Right hindlimb (tissue), 1 donor: ENCODE measurements at places on chromosomes 3 and 15.

DNA sequence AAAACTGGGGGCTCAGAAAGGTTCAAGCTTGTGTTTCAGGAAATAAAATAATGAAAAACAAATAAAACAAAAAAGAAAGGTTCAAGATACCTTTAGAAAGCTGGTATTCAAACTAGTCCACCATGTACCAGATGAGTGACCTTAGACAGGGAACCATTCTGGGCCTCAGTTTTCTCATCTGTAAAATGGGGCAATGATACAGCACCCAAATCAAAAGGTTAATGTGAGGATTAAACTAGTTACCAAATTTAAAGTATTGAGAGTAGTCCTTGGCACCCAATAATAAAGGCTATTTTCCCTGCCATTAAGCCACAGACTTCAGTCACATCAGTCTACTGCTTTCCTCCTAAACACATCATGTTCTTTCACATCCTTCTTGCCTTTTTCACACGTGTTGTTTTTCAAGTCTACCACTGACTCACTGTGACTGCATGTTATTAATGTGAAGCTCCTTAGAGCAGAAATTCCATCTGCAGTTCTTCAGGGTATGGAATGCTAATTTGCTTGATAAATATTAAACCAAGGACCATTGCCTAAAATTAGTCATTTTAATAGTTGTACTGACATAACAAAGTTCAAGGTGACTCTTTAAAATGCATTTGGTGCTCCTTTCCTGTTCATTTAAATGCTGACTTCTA is 19.9 kb downstream of the TAMM41 start:
- no peak for DNase-seq

GRCh38 chr15:57421110-57421509 is 44.8 kb downstream of the CGNL1 start:
- DNase-seq, result no peak

- DNase-seq, result no peak
Observed at GRCh38 chr3:151204530-151205402, 1.8 kb upstream of the GPR171 start.

GRCh38 chr3:31404871-31405270 is 127.9 kb upstream of the STT3B start:
- no peak for DNase-seq

- DNase-seq, result no peak
Observed at GRCh38 chr3:130468311-130468710, 48.7 kb upstream of the COL6A6 start.

DNA sequence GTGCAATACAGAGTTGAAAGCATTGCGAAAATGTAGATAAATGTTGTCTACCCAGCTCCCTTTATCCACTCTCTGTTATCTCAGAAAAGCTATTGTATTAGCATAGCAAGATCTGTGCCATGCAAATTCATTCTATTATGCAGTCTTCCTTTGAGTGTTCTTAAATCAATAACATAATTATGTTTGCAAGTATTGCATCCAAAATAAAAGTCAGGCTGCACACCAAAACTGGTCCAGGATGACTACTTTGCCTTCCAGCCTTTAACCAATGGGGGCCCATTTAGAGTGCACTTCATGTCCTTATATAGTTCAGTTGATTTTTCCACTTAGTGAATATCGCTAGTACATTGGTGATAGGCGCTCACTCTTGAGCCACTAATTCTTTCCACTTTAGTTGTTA is 107.4 kb upstream of the MLF1 start:
- DNase-seq, result no peak

- no peak for DNase-seq
Observed at GRCh38 chr3:107637416-107638183, 114.8 kb downstream of the BBX start.

DNA sequence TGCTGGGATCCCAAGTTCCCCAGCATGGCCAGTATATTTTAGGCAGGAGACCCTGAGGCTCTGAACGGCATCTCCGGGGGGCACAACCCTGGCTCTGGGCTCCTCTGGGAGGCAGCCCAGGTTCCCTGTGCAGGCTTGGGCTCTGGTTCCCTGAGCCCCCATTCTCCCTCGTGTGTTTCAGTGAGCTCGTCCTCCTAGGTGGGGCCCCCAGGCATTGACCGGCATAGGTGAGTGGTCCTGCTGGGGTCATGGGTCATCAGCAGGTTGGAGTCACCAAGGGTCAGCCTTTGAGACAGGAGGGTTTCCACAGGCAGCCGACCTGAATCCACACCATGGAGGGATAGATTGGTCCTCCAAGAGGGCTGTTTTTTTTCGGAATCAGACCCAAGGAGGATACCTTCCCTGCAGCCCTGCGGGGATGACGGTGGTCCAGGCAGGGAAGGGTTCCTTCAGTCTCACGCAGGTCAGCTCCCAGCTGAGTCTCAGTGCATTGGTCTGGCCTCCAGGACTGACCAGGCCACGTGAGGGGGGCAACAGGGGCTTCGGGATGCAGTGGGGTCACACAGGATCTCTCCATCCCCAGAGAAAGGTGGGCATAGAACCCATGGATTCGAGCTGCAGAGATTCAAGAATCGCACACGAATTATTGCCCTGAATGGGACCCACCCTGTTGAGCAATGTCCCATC is 226.0 kb downstream of the SNRPN start:
- peak; percentile 7 for DNase-seq

- DNase-seq, result no peak
Observed at GRCh38 chr3:9420850-9421549, 23.6 kb downstream of the SETD5 start.

DNA sequence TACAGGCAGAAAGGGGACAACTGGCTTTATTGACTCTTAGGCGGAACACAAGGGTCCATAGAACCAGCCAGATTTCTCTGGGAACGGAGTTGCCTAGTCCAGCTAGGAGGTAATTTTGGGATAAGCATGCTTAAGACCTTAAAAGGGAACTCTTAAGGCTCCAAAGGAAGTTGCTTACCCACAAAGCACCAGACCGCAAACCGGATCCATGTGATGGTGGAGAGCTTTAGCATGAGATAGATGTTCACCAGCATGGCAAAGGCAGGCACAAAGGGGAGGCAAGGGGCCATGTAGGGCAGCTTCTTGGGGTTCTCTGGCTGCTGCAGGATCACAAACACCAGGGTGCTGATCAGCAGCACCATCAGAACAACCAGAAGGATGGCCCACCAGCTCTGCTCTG is 61.4 kb downstream of the CLDN11 start:
- no peak for DNase-seq

DNA sequence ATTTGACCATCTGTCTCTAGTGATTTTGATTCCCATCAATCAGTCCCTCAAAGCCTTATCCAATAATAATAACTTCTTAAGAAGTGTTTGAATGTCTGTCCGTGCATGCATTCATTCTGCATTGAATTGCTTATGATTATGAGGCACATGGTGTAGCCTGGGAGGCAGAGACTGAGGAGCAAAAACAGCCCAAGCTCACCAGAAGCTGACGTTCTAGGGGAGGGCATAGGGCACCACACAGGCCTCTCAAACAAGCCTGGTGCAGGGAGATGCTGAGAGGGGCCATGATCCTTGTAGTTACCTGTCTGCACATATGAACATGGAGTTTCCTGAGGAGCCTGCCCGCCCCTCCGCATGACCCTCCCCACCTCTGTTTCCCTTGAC is 89.2 kb upstream of the POMGNT2 start:
- no peak for DNase-seq

- no peak for DNase-seq
Observed at GRCh38 chr15:40808861-40809450, 1.7 kb upstream of the DNAJC17 start.

GRCh38 chr3:4856986-4857385 is 122.3 kb upstream of the BHLHE40 start:
- DNase-seq, result no peak

DNA sequence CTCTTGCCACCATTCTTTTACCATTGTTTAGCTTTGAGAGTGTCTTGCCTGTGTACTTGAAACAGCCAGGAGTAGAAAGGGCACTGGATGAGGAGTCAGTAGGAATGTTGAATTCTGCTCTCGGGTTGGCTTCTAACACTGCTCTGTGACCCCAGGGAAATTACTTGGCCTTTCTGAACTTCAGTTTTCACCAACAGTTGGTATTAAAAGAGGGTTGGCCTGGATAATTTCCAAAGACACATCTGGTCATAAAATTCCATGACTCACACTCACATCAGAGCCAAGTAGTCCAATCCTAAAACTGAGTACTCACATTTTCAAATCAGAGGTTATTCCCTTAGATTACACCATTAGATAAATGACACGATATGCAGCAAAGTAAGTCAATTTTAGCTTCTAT is 141.6 kb downstream of the ECT2 start:
- DNase-seq, result no peak

GRCh38 chr15:95469496-95470000 is 861.0 kb upstream of the NR2F2 start:
- no peak for DNase-seq

DNA sequence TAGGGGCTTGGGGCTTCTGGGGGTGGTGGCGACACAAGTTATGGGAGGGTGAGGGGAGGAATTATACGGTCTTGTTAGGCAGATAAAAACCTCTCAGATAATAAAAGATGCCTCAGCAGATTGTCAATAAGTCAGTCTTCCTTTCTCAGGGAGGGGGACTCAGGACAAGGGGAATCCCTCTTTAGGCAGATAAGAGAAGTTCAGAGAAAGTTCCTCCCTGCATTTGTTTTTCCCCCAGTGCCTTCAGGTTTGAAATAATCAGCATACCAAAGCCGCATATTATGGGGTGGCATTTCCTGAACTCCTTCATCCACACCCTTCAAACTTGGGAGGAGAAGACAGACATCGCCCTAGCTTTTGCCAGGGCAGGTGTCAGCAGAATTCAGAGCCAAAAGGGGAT is 8.5 kb downstream of the PPCDC start:
- DNase-seq, result no peak
